Activated naive CD8-positive, alpha-beta T cell treated with anti-CD3 and anti-CD28 coated beads, Interleukin-2, amount 50 U/mL, for 24 hours (primary cell): ENCODE measurements at places on chromosomes 7 and 10.

DNA sequence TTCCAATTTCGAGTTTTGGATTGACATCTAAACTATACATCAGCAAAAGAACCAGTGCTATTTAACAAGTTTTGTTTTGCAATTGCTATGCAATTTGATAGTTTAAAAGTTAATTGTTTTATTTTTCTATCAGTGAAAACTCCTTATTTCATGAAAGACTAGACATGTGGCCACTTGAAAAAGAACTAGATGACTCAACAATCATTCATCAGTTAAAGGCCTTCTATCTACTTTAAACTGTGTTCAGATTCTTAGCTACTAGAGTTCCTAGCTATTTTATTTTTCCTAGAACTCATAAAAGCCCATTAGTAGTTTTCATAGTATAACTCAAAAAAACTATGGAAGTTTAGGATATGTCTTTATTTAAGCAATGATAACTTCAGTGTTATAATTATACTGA lies 104.6 kb upstream of the LSM8 start:
- DNase-seq, result no peak

DNA sequence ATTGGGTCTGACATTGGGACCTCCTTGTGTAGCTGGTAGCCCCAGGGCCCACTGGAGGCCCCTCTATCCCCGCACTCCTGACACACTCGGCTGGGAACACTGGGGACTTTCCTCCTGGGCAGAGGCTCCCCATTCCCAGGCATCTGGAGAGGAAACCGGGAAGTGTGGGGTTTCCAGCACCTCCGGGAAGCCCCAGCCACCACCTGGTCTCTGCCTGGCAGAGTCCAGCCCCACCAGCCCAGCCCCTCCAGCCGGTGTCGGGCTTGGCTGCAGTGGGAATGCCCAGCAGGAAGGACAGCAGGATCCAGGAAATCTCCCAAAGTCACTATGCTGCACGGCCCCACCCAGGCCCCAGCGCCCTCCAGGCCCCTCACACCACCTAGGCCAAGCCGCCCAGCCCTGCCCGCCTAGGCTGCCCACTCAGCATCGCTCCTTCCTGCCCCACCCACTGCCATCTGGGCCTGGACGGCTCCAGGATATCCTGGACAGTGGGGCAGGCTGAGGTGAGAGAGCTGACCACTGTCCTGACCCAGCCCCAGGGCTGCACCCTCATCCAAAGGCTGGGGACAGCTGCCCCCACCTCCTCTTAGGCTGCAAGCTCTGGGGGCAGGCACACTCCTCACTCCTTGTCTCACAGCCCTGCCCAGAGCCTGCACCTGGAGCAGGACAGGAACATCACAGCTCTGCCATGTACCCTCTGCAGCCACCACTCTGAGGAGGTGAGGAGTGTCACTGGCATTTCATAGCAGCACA lies 11.8 kb downstream of the RASGEF1A start:
- no peak for DNase-seq

DNA sequence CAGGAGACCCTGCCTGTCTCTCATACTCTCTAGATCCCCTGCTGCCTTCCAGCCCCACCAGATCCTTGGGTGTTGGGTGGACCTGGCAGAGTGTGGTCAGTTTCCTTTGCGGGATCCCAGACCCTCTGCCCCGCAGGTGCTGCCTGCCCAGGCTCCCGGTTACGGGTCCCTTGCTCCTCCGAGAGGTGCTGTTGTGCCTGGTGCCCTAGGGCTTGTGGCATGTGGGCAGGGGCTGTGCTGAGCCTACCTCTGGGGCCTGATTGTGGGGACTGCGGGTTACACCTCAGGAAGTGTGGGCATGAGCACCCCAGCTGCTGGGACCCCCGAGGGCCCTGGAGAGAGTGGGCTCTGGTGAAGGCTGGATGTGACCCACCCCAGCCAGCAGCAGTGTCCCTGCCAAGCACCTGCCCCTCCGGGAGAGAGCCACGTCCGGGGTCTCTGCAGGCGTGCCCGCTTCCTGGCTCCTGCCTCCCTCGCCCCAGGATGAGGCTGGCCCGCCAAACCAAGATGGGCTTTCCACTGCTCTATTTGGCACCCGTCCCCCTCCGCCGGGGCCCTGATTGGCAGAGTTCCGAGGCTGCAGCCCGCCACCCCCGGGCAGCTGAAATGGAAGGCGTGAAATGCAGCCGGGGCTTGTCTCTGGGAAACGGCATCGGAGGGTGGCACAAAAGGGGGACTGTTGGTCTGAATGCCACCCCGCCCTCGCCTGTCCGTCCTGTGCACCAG lies 17.0 kb downstream of the CLIP2 start:
- DNase-seq, result peak; percentile 10

- DNase-seq, result no peak
Observed at GRCh38 chr7:25643770-25644394, 415.6 kb upstream of the NPVF start.

- DNase-seq, result peak; percentile 53
Observed at GRCh38 chr7:65216469-65216868, 157.2 kb upstream of the ZNF92 start.

DNA sequence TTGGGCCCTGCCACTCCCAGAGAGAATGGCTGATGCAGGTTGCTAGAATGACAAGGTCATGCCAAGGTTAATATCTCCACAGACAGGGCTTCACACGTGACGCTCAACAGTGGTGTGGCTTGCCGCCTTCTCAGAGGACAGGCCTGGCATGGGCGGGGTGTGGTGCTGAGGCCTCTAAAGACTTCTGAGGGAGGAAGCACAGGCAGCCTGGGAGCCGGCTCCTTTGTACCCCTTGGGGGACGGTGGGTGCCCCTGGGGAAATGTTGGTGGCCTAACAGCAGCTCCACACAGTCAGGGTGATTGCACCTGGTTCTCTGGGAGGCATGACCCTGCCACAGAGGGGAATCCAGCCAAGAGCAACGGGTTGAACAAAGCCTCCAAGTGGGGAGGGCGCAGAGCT lies 115.1 kb downstream of the PKD1L1 start:
- no peak for DNase-seq

DNA sequence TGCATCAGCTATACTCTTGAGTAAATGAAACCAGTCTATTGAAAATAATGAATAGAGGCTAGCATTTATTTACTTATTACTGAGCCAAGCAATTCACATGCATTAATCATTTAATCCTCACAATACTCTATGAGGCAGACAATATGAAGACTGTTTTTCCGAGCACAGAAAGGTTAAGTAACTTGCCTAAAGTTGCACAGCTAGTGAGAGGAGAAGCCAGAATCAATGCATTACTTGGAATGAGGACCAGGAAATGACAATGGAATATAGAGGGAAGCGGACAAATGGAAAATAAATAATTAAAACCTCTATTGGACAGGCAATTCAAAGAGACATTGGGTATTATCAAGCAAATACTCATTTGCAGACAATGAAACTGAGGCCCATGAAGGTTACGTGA lies 207.6 kb upstream of the PRKCQ start:
- DNase-seq, result no peak

- no peak for DNase-seq
Observed at GRCh38 chr10:126233182-126234148, 154.8 kb downstream of the ADAM12 start.

GRCh38 chr7:139602143-139602722 lies 78.7 kb downstream of the CLEC2L start:
- DNase-seq, result no peak

DNA sequence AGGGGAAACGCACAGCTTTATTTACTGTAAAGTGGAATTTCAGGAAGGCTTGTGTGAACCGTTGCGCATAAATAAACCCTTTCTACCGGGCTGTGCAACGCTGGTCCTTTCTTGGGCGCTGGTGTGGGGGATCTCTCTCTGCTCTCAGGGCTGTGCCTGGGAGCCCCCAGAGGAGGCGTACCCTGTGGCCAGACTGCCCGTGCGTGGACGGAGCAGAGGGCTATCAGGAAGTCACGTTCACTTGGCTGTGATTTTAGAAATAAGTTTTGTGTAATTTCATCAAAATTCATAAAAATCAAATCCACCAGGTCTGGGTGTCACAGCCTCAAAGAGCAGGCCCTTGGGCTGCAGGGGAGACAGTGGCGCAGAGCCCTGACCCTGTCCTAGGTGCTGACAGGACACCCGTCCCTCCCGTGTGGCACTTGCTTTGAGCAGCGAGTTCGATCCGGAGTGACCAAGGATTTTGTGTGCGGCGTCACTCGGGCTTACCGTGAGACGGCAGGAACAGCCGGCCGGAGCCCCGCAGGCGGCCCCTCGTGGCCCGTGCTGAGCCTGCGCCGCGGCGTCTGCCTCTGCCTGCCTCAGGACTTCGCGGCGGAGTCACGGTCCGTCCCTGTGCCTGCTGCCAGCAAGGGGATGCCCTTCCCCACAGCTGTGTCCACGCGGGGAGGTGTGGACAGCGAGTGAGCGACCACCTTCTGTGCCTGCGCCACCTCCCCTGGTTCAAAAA lies 20.2 kb downstream of the GET4 start:
- DNase-seq, result no peak

DNA sequence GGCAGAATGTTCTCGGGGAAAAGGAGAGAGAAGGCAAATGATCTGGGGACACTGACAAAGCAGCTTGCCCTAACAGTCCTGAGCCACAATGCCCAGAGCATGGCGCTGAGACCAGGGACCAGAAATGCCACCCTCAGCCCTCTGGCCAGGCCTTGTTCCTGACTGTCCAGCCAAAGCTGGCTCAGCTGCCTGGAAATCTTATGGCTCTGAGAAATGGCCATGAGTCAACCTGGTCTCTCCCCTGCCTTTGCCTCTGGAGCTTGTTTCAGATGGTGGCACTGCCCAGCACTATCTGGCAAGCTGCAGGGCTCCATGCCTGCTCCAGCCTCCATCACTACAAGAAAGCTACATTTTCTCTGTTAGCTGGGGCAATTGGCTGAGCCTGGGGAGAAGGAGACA lies 90.5 kb upstream of the PLXNA4 start:
- DNase-seq, result no peak

GRCh38 chr10:35916791-35917190 lies 274.7 kb upstream of the FZD8 start:
- DNase-seq, result no peak
